ENCODE measurements at places on chromosomes 1 and 21.

GRCh38 chr1:211783266-211783665, 47.3 kb downstream of the LPGAT1 start:
- DNase-seq = no peak

GRCh38 chr1:83770319-83770661, 228.6 kb downstream of the TTLL7 start:
- DNase-seq = no peak

GRCh38 chr1:119674111-119674526, 26.1 kb upstream of the ZNF697 start:
- DNase-seq = no peak

- DNase-seq = no peak
Observed at GRCh38 chr1:160639652-160640051, 7.2 kb downstream of the SLAMF1 start.
